ENCODE measurements at places on chromosomes 12 and 14.

DNA sequence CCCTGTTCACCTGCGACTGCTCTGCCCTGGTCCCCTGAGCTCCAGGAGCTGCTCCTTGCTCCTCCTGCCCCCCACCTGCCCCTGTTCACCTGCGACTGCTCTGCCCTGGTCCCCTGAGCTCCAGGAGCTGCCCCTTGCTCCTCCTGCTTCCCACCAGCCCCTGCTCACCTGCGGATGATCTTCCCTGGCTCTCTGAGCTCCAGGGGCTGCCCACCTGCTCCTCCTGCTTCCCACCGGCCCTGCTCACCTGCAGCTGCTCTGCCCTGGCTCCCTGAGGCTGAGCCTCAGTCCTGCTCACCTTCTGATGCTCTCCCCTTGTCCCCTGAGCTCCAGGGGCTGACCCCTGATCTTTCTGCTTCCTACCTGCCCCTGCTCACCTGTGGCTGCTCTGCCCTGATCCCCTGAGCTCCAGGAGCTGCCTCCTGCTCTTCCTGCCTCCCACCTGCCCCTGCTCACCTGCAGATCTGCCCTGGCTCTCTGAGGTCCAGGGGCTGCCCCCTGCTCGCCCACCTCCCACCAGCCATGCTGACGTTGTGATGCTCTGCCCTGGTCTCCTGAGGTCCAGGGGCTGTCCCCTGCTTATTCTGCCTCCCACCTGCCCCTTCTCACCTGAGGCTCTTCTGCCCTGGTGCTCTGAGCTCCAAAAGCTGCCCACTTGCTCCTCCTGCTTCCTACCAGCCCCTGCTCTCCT is 219.2 kb downstream of the TMEM121 start:
- DNase-seq = no peak

- no peak for DNase-seq
Measured at GRCh38 chr14:60563113-60563512, 54.2 kb downstream of the SIX6 start.

DNA sequence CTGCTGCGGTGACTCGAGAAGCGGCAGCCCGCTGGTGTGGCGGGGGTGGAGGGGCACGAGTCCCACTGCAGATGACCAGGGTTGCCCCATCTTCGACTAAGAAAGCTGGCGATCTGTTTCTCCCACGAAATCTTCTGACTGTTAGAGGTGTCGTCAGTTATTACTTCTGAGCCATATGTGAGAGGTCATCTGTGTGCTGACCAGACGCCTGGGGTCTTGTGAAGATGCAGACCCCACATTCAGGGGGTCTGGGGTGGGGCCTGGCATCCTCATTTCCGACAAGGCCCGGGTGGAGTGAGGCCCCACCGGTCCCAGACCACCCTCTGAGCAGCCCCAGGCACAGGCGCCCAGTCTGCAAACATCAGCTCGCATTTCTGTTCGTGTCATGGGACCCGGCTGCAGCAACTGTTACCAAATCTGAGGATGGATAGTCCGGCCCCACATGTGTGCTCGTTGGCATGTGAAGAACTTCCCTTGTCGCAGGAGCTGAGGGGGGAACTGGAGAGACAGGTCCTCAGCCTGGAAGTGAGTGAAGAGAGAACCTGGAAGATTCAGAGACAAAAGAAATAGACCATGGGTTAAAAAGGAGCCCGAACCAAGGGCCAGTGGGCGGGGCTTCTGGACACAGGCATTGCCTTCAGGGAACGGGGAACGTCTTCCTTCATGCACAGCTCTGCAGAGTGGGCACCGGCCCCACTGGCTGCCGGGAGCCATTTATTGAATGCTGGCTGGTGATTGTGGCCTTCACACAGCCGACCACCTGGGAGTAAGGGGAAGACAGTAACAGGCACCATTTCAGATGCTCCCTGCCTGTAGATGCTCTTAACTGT is 135.2 kb downstream of the ADGRD1 start:
- no peak for DNase-seq

DNA sequence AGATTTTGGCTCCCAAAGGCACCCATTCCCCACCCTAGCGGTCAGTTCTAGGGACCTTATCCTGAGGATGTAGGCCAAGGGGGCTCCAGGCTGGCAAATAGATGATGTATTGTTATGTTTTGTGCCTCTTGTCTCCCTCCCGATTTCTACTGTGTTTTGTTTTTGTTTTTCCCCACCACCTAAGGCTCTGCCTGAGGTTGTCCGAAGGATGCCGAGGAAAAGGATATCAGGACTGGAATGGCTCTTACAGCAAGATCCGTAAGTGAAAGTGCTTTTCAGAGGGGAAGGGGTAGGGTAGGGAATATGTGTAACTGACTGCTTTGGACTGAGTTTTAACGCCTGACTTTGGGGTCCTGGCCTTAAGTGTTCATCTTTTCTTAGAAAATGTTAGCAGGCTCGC is 6.6 kb downstream of the FOXG1 start:
- no peak for DNase-seq

DNA sequence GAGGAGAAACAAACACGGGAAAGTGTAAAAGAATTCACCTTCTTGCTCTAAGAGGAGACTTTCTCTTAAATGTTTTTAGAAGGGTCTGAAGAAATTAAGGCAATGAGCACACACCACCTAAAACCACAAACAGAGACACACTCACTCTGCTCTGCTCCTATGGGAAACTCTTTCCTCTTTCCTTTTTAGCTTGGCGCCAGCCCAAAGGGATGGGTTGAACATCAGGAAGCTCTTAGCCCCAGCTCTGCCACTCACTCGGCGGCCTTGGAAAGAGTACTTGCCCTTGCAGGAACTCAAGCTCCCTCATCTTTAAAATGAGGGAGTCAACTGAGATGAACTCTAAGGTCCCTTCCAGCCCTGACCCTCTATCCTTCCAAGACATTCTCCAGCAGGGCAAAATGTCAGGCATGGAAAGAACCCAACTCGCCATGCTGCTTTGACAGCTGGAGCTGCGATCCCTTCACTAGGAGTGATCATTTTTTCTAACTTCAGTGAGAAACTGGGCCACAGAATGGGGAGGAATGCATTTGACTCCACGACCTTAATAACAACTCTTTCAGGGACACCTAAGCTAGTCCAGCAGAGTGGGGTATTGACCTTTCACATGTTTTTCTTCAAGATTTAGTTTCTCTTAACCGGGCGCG is 980 bp upstream of the RNASE8 start:
- no peak for DNase-seq

DNA sequence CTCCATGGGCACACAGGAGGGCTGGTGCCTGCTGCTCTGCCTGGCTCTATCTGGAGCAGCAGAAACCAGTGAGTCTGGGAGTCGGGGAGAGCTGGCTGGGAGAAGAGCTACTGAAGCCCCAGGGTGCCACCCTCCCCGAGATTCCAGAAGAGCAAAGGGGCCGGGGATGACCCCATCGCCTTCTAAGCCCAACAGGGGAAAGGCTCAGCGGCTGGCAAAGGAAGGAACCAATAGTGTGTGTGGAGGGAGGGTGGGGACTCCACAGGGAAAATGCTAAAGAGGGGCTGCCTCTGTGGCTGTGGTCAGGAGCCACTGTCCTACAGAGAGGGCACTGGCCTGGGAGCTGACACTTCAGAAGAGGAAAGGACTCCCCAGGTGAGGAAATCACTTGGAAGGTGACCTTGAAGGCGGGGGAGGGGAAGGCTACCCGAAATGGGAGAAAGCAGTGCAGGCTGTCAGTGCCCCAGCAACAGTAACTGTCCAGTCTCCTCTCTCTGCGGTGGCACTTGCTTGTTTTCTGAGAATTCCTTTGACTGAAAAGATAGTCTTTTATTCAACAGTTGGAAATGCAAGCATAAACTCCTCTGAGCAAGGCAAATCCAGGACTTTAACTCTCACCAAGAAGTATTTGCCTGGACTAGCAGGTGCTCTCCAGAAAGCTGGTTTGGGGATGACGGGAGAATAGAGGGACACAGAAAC is 552 bp downstream of the TAPBPL start:
- DNase-seq = no peak

DNA sequence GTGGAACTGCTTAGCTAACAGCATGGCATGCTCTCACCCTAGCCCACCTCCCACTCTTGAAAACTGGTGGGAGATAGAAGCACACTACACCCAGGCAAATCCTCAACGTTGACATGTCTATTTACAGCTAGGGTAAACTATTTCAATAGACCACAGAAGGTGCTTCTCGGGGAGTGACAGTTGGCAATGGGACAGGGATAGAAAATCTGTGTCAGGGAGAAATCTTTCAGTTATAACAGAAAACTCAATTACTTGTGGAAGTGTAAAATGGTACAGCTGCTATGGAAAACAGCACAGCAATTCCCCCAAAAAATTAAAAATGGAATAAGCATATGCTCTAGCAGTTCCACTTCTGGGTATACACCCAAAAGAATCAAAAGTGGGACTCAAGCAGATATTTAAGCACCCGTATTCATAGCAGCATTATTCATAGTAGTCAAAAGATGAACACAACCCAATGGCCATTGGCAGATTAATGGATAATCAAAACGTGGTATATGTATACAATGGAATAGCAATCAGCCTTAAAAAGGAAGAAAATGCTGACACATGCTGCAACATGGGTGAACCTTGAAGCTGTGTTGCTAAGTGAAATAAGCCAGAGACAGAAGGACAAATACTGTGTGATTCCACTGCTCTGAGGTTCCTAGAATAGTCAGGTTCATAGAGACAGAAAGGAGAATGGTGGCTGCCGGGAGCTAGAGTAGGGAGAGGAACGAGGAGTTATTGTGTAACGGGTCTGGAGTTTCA is 92.5 kb downstream of the STAB2 start:
- DNase-seq = no peak

- no peak for DNase-seq
Measured at GRCh38 chr12:122964439-122965257, 1.6 kb downstream of the ABCB9 start.
